Upper lobe of left lung (tissue), 6 donors: ENCODE measurements at places on chromosomes 4 and X.

DNA sequence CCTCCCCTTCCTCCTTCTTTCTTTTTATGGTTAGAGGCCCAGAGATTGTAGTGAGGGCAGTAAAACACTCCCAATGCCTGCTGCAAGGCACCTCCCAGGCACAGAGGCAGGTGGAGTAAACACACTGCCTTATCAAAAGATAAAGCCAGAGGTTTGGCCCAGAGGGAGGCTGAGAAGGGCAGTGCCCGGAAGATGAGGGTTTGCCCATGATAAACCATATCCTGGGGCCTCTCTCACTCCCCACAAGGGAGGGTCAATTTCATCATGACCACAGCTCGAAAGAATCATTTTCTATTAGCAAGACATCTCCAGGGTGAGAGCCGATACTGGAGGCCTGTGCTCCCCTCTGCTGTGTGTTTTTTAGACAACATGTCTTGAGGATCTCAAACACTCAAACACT is 98.5 kb upstream of the FAM9C start:
- no peak for DNase-seq

GRCh38 chr4:13196721-13197120 is 287.4 kb downstream of the RAB28 start:
- DNase-seq = no peak

DNA sequence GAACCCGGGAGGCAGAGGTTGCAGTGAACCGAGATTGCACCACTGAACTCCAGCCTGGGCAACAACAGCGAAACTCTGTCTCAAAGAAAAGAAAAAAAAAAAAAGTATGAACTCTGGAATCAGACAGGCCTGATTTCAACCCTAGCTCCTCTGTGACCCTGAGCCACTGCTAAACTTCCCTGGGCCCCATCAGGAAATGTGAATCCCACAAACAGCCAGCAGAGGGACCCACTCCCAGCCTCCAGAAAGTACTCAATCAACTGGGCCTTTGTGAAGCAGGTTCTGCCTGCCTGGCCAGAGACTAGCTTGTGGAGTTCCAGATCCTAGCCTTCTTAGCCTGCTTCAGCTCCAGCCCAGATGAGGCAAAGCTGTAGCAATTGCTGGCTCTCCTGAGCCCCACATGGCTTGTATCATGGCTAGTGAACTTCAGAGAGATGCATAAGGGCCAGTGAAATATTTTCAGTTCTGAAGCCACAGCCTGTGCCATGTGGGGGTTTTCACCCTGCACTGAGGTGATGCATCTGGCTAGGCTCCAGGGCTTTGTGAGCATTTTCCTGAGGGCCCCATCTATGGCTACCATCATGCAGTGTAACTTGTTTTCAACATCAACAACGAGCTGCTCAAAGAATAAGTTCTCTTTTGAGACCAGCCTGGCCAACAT is 7.2 kb upstream of the IDS start:
- DNase-seq = peak; percentile 63

- no peak for DNase-seq
Measured at GRCh38 chr4:102683881-102684609, 76.7 kb downstream of the MANBA start.

- DNase-seq = no peak
Measured at GRCh38 chr4:107192601-107193000, 156.5 kb upstream of the DKK2 start.

DNA sequence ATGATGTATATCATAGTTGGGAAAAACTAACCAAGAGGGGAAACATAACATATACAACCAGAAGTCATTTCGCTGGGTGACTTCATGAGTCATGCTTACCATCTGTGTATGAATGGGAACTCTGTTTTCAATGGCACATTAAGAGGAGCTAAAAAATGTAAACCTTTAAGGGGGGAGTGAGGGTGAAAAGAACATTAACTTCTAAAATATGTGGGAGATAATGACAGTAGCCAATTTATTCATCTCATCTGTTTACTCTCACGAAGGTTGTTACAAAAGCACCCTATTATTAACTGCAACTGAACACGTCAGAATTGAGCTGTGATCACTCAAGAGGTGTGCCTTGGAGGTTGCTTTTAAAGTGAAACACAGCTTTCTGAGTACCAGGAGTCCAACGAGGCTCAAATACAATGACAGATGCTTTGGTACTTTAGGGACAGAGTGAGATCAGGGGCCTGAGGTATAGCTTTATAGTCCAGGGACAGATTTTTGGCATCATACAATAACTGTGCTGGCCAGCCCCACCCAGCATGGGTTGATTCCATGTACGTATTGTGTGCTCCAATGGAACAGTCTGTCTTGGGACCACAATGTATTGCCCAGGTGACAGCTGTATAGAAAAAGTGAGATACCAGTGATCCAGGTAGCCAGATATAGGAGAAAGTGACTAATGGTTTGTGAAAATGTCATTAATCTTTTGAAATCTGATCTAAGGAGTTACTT is 107.3 kb downstream of the AMMECR1 start:
- no peak for DNase-seq

DNA sequence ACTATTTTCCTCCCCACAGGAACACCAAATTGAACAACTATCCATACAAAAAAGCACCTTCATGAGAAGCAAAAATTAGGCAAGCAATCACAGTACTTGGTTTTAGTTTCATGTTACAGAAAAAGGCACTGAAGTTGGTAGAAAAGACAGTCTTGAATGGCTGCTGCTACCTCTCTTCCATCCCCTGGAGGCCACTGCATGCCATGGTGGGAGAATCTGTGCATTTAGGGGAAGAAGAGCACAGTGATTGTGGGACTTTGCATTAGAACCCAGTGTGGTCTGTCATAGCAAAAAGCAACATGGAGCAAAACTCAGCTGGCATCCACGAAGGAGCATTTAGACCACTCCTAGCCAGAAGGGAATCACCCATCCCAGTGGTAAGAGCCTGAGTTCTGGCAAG is 941.9 kb downstream of the PCDH18 start:
- DNase-seq = no peak

- DNase-seq = no peak
Measured at GRCh38 chr4:71140563-71140962, 147.1 kb downstream of the DCK start.

DNA sequence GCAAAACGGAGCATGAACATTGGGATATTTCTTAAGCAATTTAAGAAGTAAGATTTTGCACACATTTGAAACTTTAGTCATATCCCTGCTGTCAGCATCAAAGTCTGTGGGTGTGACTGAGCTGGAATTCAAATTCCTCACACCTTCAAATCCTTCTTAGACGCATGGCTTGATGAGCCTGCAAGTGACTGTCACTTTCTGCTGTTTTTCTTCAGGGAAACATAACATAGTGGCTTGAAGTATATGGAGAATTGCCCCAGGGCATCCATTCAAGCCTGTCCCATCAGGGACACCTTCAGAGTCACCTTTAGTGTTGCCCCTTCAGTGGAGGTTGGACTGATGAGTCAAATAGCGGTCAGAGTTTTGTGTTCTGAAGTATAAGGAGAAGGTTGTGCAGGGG is 17.4 kb downstream of the FHDC1 start:
- DNase-seq = no peak

DNA sequence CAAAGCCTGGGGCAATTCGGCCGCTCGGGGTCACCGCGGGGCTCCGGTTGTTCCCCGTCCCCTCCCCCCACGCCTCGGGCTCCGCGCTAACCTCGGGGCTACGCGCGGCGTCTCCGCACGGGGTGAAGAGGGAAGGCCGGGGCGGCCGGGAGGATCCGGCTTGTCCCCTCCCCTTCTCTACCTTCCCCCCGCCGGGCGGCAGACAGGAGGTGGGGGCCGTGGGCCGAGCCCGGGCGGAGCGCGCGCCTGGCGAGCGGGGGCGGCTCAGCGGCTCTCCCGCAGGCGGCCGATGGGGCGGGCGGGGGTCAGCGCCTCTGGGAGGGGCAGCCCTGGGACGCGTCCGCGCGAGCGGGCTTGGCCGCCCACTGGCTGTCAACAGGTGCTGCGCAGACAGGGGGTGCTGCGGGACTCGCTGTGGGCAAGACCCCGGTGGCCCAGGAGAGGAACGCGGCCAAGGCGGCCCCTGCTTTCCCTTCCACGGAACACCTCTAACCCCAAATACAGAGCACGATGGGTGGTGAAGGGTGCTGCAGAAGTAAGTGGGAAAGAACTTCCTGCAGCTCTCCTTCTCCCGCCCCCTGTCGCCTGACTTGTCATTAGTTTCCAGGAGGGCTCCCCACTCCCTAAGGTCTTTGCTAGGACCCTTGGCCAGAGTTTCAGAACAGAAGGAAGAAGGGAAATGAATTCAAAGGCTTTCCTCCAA is at the start of gene PDGFC:
Gene PDGFC, minus strand, starts transcription at position 124 of the 703 bp plus-strand sequence. CDS start 896 bp downstream, outside the sequence.
- DNase-seq = peak; percentile 95

GRCh38 chr4:71262161-71262560 is 76.7 kb upstream of the SLC4A4 start:
- no peak for DNase-seq

GRCh38 chr4:17619416-17620105 is 5.1 kb downstream of the MED28 start:
- DNase-seq = no peak

DNA sequence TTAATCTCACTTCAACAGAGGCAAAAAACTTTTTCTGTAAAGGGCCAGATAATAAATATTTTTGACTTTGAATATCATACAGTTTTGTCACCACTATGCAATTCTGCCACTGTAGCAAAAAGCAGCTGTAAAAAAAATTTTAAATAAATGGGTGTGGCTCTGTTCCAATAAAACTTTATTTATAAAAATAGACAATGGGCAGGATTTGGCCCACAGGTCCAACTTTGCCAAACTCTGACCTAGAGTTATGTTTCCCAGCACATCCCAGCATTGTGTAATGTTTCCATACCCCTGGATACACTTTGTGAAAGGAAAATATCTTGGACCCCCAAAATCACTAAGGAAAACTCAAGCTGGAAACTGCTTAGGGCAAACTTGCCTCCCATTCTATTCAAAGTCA is 94.9 kb upstream of the USP38 start:
- no peak for DNase-seq

GRCh38 chr4:896630-897029 is 35.5 kb downstream of the GAK start:
- no peak for DNase-seq

DNA sequence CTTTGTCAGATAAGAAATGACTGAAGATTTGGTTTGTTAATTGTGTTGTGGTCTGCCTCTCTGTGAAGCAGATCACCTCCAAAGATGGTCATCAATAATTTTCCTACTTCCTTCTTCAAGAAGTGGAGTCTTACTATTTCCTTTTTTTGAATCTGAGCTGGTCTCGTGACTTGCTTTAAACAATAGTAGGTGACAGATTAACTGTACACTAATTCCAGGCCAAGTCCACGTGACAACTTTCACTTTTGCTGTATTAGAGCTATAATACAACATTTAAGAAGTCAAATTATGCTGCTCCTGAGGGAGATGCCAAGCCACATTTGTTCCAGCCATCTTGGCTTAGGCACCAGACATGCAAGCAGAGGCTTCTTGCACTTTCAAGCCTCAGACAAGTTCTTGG is 393.8 kb upstream of the GRID2 start:
- DNase-seq = no peak

DNA sequence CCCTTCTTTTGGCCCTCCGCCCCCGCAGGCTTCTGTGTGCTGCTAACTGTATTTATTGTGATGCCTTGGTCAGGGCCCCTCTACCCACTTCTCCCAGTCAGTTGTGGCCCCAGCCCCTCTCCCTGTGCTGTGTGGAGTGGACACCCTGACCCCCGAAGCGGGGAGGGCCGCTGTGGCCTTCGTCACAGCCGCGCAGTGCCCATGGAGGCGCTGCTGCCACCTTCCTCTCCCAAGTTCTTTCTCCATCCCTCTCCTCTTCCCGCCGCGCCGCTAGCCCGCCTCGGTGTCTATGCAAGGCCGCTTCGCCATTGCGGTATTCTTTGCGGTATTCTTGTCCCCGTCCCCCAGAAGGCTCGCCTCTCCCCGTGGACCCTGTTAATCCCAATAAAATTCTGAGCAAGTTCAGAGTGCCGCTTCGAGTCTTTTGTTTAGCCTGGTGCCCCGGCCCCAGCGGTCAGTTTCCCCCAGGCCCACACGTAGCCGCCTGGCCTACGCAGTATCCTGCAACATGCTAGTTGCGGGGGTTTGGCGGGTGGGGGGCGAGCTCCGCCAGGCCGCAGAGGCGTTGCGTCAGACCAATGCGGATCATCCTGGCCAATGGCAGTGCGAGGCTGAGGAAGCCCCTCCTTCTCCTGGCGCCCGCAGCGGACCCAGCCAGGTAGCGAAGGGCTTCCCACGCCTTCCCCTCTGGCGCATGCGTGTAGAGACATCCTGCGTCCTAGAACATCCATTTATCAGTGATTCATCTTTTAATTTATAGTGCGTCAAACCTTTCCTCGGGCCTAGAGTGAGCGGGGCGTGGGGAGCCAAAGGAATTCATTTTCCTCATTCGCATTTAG is 5.6 kb upstream of the KANTR start:
- peak; percentile 74 for DNase-seq
